ENCODE measurements at places on chromosomes 3 and 15. TPM values are rescaled to one million over a fixed set of nuclear protein-coding genes. Genes with fewer than 3 reads are reported as not detected.

NRROS gene
- total RNA-seq, result 5.4 TPM

KBTBD12 gene
- not detected for total RNA-seq

TGM4 gene
- not detected for total RNA-seq

HYKK gene
- 9.6 TPM for total RNA-seq

GNB5 gene
- total RNA-seq, result 48.6 TPM

DAZL gene
- total RNA-seq, result not detected

PRSS50 gene
- total RNA-seq, result not detected

EFHB gene
- total RNA-seq, result 0.49 TPM

DGKG gene
- 2.5 TPM for total RNA-seq

ARL6IP5 gene
- total RNA-seq, result 86.9 TPM

RASL12 gene
- 85.7 TPM for total RNA-seq

KCNMB2 gene
- total RNA-seq, result 1.5 TPM

LIPH gene
- total RNA-seq, result 2.7 TPM

GUCA1C gene
- not detected for total RNA-seq

GOLGA6L7 gene
- not detected for total RNA-seq

PLSCR4 gene
- 50.3 TPM for total RNA-seq

- no peak for DNase-seq
- peaks cover 6% of the 10 kb centered on the region for H3K4me1 ChIP-seq
- no peak overlapping the region for H3K27ac ChIP-seq
Measured at GRCh38 chr15:49015896-49016295, 30.4 kb downstream of the SECISBP2L start.

- peak overlapping the region; percentile 39 for H3K27ac ChIP-seq
- no peak for DNase-seq
- H3K27me3 ChIP-seq, result no peaks in the 10 kb centered on the region
- H3K4me1 ChIP-seq, result peaks cover 15% of the 10 kb centered on the region
Measured at GRCh38 chr3:9036404-9037131, 73.3 kb upstream of the RAD18 start.

DNA sequence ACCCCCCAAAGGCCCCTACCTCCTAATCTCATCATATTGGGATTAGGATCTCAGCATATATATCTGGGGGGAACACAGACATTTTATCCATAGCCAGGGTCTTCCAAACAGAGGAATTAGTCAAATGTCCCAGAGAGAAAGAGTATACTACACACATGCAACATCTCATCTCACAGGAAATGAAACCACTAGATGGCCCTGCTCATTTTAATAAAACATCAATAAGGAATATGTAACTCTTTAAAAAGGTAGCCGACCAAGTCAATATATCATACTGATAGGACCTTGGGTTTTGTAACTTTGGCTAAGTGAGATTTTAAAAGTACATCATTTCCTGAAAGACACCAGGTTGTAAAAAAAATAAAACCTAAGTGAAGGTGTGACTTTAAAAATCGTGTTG is 45.6 kb upstream of the THSD4 start:
- no peaks in the 10 kb centered on the region for H3K27me3 ChIP-seq
- H3K36me3 ChIP-seq, result no peaks in the 10 kb centered on the region
- no peak overlapping the region for H3K4me3 ChIP-seq
- DNase-seq, result no peak
- peaks cover 5% of the 10 kb centered on the region for H3K4me1 ChIP-seq
- H3K27ac ChIP-seq, result no peak overlapping the region

DNA sequence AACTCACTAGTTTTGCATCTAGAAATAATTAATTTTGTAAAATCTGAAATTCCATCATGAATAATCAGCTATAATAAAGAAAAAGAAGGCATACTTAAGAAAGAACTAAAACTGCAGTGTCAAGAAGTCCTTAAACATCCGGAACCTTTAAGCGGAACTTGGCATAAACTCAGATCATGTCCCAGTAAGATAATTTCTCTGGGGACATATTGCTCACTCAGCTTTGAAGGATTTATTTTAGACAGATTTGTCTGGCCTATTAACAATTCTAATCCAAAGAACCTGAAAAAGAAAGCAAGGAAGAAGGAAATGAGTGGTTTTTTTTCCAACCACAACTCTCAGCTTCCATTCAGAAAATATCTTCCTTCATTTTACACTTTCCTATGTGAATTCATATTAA is 850.3 kb downstream of the ROBO1 start:
- H3K4me3 ChIP-seq, result no peak overlapping the region
- DNase-seq, result no peak
- H3K4me1 ChIP-seq, result peaks cover 21% of the 10 kb centered on the region
- no peaks in the 10 kb centered on the region for H3K36me3 ChIP-seq
- H3K27ac ChIP-seq, result no peak overlapping the region

- H3K36me3 ChIP-seq, result no peaks in the 10 kb centered on the region
- H3K27me3 ChIP-seq, result no peaks in the 10 kb centered on the region
- DNase-seq, result no peak
- H3K4me3 ChIP-seq, result no peak overlapping the region
Measured at GRCh38 chr3:72368331-72368975, 479.8 kb downstream of the SHQ1 start.

DNA sequence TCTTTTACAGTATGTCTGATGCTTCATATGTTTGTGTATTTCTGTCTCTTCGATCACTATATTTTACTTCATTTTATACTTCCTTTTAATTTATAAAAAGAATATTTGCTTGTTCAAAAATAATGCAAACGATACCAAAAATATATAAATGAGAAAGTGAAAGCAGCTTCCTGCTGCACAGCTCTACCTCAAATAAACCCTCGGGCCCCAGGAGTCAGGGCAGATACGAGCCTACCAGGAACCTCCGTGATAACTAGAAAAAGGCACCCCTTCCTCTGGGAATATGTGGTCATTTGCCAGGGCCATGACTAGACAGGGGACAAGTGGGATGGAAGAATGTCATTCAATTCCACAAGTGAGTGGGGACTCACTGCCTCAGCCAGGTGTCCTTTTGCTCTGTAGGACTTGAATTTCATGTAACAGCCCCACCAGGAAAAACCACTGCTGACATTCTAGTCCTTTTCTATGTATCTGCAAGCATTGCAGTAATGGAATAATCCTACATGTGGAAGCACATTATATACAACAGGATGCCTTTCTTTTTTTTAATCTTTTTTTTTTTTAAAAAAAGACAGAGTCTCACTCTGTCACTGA is 133.3 kb downstream of the SUCLG2 start:
- H3K36me3 ChIP-seq, result peaks cover 4% of the 10 kb centered on the region
- no peak overlapping the region for H3K27ac ChIP-seq
- H3K27me3 ChIP-seq, result no peaks in the 10 kb centered on the region
- peaks cover 5% of the 10 kb centered on the region for H3K4me1 ChIP-seq
- DNase-seq, result no peak

DNA sequence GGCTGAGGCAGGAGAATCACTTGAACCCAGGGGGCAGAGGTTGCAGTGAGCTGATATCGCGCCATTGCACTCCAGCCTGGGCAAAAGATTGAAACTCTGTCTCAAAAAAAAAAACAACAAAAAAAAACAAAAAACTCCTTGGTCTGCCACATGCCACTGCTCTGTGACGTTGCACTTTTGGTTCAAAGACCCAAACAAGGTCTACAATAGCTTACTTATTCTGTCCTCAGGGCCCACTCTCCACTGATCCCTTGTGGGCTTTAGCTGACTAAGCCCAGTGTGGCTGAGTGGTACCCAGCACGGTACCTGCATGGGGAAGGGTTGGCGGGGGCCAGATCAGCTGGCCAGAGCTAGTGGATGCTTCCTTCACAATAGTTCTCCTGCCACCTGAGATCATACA is 1.8 kb downstream of the MON1A start:
- DNase-seq, result no peak
- H3K4me1 ChIP-seq, result peaks cover 23% of the 10 kb centered on the region
- no peak overlapping the region for H3K27ac ChIP-seq
- H3K4me3 ChIP-seq, result no peak overlapping the region
- no peaks in the 10 kb centered on the region for H3K36me3 ChIP-seq

GRCh38 chr3:72442759-72443158 is 405.5 kb downstream of the SHQ1 start:
- H3K36me3 ChIP-seq, result no peaks in the 10 kb centered on the region
- no peak overlapping the region for H3K27ac ChIP-seq

DNA sequence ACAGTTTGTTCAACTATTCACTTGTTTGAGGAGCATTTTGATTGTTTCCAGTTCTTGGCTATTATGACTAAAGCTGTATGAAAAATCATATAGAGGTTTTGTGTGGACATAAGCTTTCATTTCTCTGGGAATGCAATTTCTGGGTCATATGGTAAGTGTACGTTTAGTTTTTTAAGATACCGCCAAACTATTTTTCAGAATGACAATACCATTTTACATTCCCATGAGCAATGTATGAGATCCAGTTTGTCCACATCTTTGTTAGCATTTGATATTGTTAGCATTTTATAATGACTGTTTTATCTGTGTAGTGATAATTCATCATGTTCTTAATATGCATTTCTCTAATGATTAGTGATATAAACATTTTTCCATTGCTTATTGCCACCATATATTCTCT is 258.7 kb upstream of the CTNNB1 start:
- H3K36me3 ChIP-seq, result no peaks in the 10 kb centered on the region
- H3K27ac ChIP-seq, result no peak overlapping the region
- no peak overlapping the region for H3K4me3 ChIP-seq
- DNase-seq, result no peak
- H3K4me1 ChIP-seq, result peaks cover 17% of the 10 kb centered on the region
- H3K27me3 ChIP-seq, result no peaks in the 10 kb centered on the region

DNA sequence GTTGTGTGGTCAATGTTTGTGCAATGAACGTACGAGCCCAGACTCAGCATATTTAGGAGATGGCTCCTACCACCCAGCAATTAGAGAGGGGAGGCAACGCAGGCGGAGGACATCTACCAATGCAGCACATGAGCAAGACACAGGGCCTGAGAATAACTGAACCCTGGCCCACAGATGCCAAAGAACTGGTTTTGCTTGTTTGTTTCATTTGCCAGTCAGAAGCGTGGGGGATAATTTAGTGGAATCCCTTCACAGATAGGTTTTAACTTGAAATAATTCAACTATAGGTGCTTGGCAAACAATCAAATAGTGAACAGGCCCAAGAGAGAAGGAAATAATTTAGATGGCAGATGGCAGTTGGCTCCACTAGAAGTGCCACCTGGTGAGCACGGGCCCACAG is 54.8 kb downstream of the LIPC start:
- peaks cover 8% of the 10 kb centered on the region for H3K4me1 ChIP-seq
- H3K27me3 ChIP-seq, result no peaks in the 10 kb centered on the region
- no peak overlapping the region for H3K4me3 ChIP-seq
- H3K27ac ChIP-seq, result no peak overlapping the region

DNA sequence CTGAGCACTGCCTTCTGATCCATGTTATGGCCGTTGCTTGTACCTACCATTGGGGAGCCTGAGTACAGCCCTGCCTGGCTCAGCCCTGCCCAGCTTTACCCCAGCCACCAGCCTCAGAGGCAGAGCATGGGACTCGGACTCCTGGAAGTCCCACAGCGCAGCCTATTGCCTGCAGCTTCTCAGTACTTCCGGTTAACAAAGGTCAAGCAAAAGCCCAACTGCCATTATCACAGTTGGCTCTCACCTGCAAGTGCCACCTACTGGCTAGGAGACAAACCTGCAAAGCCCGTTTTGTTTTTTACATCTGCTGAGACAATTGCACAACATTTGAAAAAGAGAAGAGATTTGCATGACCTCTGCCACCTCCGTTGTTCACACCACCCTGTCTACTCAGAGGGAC is 1081.7 kb downstream of the NAALADL2 start:
- H3K27ac ChIP-seq, result no peak overlapping the region
- DNase-seq, result no peak
- no peaks in the 10 kb centered on the region for H3K27me3 ChIP-seq
- no peaks in the 10 kb centered on the region for H3K4me1 ChIP-seq
- no peaks in the 10 kb centered on the region for H3K36me3 ChIP-seq

- no peaks in the 10 kb centered on the region for H3K27me3 ChIP-seq
- no peak overlapping the region for H3K4me3 ChIP-seq
- no peak for DNase-seq
- H3K4me1 ChIP-seq, result no peaks in the 10 kb centered on the region
- no peaks in the 10 kb centered on the region for H3K36me3 ChIP-seq
Measured at GRCh38 chr3:163196815-163197374, 1700.3 kb downstream of the OTOL1 start.

DNA sequence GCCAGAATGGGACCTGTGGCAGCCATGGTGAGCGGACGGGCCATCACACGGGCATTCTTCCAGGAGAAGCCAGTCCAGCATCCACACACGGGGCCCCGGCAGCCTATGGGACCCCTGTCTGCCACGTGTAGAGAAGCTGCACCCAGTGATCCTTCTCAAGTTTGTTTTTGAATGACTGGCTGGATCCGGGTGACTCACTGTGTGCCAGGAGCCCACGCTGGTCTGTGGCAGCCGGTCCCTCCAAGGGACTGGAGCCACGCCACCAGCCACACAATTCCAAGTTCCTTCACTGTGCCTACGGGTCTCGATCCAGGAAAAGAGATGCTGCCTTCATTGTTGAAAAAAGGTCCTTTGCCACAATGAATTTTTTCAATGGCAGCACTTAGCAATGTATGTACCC is 58.1 kb downstream of the ATP10A start:
- DNase-seq, result no peak
- no peaks in the 10 kb centered on the region for H3K4me1 ChIP-seq
- H3K27ac ChIP-seq, result no peak overlapping the region
- H3K4me3 ChIP-seq, result no peak overlapping the region

- no peak for DNase-seq
- H3K4me1 ChIP-seq, result no peaks in the 10 kb centered on the region
- no peak overlapping the region for H3K27ac ChIP-seq
- H3K4me3 ChIP-seq, result no peak overlapping the region
- no peaks in the 10 kb centered on the region for H3K36me3 ChIP-seq
Measured at GRCh38 chr3:157201648-157202278, 41.8 kb upstream of the CCNL1 start.

- no peaks in the 10 kb centered on the region for H3K36me3 ChIP-seq
- H3K27ac ChIP-seq, result no peak overlapping the region
- H3K4me1 ChIP-seq, result no peaks in the 10 kb centered on the region
- H3K27me3 ChIP-seq, result no peaks in the 10 kb centered on the region
- DNase-seq, result no peak
Measured at GRCh38 chr3:52798376-52798977, 3.9 kb downstream of the ITIH3 start.

DNA sequence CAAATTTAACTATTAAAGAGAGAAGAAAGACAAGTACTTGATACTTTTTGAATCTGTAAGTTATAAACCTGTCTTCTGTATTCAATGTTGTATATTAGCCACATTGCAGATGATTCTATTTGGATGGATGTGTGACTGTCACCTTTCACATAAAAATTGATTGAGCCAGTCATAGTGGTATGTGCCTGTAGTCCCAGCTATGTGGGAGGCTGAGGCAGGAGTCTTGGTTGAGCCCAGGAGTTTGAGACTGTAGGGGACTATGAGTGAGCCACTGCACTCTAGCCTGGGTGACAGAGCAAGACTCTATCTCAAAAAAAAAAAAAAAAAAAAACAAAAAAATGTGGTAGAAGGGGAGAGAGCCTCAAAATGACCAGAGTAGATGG is 12.3 kb downstream of the CACNA1D start:
- no peak overlapping the region for H3K4me3 ChIP-seq
- H3K27ac ChIP-seq, result no peak overlapping the region
- no peaks in the 10 kb centered on the region for H3K27me3 ChIP-seq
- DNase-seq, result no peak
- H3K4me1 ChIP-seq, result no peaks in the 10 kb centered on the region
- no peaks in the 10 kb centered on the region for H3K36me3 ChIP-seq

Data from vagina (tissue), 2 donors.